ENCODE measurements at places on chromosomes 2 and 18.

DNA sequence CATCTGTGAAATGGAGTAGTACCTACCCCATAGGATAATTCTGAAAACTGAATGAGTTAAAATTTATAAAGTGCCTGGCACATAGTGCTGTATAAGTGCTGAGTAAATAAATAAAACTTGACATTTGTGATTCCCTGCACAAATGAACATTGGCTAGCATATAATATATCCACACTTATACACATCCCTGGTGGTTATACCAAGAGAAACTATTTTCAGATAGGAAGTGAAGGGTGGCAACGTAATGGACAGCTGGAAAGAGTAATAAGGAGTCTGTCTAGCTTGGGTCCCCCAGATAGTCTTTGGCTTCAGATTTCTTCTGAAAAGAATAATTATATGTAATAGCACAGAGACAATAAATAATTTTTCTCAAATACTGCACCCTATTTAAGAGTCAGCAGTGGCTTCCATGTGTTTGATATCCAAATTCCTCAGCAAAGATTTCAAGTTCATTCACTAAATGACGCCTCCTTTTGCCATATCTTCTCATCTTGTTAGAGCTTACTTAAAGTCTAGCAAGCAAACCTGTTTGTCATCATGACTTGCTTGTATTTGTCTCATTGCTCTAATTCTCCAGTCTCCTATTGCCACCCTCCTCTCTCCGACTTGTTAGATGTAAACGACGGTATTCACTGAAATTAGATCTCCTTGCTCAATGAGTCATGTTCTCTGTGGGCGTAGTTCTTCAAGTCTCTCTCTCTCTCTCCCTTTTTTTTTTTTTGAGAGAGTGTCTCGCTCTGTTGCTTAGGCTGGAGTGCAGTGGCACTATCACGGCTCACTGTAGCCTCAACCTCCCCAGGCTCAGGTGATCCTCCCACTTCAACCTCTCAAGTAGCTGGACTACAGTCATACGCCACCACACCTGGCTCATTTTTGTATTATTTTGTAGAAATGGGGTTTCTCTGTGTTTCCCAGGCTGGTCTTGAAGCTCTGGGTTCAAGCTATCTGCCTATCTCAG, 8.7 kb upstream of the ADGRF3 start:
- no peak for DNase-seq

DNA sequence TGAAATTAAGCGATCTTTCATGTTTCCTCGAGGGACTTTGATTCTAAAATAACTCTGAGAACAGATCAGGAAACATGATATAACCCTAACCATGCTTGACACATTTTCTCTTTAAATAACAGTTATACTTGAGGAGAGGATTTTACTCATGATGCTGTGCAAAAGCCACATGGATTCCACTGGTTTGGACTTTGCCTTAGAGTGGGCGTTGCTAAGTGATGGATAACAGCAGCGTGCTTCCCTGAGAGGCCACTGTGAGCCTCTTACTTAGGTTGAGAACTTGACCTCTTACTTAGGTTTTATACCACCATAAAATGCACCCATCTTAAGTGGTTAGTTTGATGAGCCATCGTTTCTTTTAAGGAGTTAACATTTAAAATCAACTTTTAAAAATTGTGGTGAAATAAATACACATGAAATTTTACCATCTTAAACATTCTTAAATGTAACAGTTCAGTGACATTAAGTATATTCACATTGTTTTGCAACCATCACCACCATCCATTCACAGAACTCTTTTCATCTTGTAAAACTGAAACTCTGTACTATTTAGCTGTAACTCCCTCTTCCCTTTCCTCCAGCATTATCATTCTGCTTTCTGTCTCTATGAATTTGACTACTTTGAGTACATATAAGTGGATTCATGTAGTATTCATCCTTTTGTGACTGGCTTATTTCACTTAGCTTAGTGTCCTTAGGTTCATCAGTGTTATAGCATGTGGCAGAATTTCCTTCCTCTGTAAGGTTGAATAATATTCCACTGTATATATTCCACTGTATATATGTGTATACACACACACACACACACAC, 22.6 kb downstream of the ANXA4 start:
- no peak for DNase-seq

DNA sequence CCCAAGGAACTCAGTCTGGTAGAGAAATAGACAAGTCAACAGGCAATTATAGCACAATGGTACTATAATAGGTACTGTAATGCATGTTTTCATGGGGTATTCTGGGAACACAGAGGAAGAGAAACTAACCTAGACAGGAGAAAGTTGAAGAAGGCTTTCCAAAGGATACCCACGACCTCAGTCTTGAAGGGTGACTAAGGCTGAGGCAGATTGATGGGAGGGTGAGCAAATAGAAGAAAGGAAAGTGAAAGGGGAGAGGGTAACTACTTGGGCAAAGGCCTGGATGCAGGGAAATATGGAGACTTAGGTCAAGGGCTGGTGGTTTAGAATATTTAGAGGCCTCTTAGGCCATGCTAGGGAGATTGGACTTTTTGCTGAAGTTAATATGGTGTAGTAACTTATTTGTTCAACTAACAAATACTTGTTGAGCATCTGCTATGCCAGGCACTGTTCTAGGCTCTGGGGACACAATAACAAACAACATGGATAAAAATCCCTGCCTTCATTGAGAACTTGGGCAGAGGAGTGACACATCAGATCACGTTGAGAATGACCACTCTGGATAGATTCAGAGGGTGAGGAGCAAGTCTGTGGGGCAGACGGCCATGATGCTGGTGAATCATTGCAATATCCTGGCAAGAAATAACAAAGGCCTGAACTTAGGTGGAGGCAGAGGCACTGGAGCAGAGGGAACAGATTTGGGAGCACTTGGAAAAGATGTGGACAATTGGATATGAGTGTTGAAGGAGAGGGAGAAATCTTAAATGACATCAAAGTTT, 56.4 kb downstream of the PLB1 start:
- no peak for DNase-seq

GRCh38 chr2:198054299-198054698, 249.9 kb downstream of the PLCL1 start:
- DNase-seq: no peak

GRCh38 chr2:170969872-170970496, 40.9 kb downstream of the GORASP2 start:
- DNase-seq: no peak

- no peak for DNase-seq
Observed at GRCh38 chr2:105329561-105330495, at the start of gene TGFBRAP1. TSS of gene TGFBRAP1 (minus strand) at chr2:105329735. CDS start at chr2:105308301, 21,434 bp downstream.

DNA sequence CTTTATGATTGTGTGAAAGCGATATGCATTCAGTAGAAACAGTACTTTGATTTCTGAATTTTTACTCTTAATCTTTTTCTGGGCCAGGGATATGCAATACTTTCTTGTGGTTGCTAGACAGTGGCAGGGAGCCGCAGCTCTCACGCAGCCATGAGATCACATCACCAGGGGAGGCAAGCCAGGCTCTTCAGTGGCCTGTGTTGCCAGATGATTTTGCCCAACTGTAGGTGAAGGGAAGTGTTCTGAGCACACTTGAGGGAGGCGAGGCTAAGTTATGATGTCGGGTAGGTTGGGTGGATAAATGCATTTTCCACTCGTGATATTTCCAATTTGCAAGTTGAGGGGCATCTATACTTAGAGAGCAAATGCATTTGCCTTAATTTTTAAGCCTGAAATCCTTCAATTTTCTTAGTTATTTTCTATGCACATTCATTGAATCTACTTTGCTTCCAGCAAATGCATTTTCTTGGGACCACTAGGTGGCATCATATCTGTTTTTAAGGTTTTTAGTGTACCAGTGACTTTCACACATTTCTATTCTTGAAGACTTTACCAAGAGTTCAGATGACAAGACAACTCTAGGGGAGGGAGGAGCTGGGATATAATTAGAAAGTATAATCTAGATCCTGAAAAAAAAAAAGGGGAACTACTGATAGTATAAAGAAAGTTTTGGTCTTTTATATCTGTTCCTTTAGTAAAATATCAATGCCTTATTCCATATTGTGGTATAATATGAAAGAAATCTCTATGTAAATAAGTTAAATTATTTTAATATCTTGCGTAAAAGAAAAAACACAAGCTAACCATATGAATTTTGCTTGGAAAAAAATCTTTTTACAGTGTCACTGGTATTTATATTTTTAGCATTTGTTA, 643.3 kb downstream of the SOCS6 start:
- DNase-seq: no peak

DNA sequence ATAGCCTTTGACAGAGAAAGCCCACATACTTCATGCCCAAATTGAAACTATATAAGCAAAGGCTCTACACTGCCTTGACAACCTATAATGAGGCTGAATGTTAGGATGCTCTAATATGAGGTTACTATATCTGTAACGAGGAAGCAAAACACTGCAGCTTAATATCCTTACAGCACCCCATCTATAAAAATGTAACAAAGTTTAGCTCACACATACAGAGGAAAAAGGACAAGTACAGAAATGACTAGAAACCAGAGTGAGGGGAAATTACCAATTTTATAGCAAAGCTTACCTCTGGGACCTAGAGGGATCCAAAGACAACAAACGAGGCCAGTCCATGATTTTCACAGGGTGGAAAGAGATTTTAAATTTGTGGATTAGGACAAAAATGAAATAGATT, 138.5 kb downstream of the COL4A4 start:
- DNase-seq: no peak

DNA sequence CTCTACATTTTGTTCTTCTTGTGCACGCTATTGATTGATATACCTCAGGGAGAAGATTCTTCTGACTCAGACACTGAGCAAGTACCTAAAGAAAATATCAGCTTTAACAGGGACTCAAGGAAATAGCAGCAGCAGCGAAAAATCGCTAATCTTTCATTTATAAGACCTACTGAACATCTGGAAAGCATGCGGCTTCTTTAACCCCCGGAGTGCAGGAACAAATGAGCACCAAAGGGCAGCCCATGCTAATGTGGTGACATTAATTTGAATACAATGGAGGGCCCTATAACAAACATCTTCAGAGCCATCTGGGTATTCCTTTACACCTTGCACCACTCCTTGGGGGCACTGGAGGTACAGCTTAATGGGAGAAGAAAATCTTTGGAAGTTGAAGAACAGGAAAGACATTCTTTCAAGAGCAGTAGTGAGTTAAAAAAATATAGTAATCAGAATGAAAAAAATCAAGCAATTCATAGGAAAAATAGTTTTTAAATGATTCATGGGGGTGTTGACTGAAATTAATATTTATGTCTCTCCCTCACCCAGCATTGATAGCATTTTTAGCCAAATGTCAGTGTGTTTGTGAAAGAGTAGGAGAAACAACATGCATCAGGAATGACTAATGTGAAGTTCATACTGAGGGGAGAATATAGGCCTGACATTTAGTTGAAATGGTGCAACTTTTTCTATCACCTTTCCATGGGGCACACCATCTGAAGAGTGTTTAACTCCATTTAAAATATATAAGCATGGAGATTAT, 281.7 kb downstream of the HRH4 start:
- no peak for DNase-seq

DNA sequence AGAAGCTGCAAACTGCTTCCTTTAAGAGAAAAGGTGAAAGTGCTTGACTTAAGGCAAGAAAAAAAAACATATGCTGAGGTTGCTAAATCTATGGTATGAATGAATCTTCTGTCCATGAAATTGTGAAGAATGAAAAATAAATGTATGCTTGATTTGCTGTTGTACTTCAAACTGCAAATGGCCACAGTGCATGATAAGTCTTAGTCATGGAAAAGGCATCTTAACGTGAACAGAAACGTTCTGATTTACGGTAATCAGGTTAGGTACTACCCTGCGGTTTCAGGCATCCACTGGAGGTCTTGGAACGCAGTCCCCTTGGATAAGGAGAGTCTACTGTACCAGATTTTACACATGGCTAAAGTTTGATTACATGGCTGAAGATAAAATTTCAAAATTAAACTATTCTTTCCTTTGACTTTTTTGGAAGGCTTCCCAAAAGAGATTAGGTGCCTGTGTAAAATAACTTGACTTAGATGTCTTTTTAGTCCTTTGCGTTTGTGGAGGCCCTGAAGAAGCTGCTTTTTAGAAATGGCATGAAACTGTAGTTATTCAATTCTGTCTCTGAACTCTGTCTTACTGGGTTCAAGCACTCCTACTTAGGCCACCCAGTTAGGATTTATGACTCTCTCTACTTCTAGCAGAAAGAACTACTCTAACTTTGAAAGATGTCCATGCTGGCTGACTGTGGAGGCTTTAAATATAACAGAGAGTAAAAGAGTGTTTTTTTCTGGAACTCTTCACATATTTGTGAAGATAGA, 35.9 kb upstream of the SCN9A start:
- no peak for DNase-seq

DNA sequence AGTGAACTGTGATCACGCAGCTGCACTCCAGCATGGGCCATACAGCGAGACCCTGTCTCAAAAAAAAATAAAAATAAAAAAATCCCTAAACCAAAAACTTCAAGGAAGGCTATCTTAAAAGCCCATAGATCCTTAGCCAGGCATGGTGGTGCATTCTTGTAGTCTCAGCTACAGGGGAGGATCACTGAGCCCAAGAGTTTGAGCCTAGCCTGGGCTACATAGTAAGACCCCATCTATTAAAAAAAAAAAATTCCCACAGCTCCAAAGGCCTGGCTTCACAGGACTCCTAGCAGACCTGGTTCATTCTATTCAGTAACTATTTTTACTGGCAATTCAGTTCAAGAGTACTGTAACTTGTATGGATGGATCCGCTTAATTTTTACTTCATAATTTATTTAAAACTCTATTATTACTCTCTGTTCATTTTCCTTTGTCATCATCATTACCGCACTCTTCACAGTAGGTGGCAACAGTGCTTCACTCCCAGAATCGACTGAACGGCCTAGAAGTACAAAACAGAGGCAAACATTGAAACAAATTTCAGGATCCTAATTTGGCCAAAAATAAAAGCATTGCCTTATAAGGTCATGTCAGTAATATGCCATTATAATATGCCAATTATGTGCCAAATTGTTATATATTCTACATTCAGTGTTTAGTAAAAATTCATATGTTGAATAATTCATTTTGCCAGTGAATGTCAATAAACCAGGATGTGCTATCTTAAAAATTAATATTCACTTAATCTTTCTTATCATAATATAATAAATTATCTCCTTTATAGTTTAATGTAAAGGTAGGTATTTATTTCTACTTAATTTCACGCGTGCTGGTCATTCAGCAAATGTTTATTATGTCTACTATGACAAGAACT, 14.3 kb upstream of the STAM2 start:
- DNase-seq: no peak

GRCh38 chr2:23512778-23513177, 127.8 kb downstream of the KLHL29 start:
- no peak for DNase-seq
